ENCODE measurements at places on chromosomes 6 and 20. TPM values are rescaled to one million over a fixed set of nuclear protein-coding genes. Genes with fewer than 3 reads are reported as not detected.

The ATRN gene
- 13.1 TPM for total RNA-seq

The FOXS1 gene
- total RNA-seq: not detected

DNA sequence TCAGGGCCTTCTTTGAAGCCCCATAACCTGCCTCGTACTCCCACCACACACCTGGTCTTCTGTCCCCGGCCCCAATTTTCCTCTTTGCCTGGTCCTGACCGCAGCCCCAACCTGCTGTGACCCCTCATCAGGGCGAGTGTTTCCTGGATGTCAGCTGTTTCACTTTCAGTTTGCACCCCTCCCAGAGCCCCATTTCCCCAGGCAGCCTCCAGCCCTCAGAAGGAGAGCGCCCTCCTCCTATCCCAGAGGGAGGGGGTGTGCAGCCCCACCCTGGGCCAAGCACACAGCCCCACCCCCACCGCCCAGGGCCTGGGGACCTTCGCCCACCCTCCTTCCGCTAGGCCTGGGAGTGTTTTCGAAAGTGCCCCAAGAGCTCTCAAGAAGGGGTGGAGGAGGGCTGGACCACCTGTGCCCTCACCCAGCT, 1.5 kb downstream of the BAK1 start:
- H3K4me1 ChIP-seq: peaks cover 11% of the 10 kb centered on the region
- H3K36me3 ChIP-seq: peaks cover 2% of the 10 kb centered on the region
- DNase-seq: peak; percentile 30
- H3K27me3 ChIP-seq: no peaks in the 10 kb centered on the region
- H3K27ac ChIP-seq: peak overlapping the region; percentile 94
- H3K4me3 ChIP-seq: peak overlapping the region; percentile 96

DNA sequence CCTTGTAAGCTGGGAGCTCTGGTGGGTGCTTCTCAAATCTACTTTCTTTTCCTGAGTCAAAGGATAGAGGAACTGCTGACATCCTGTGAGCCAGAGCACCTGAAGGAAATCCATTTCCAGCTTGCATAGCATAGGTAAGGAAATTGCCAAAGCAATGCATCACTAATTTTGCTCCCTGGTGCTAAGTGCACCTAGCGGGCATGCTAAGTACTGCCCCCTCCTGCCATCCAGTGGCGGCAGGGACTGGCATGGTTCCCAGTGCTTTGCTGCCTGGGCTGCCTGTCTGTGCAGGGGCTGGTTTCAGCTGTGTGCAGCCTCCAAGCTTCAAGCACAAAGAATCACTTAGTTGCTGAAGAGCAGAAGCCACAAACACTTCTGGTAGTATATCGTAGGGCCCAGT, 63.9 kb downstream of the FARS2 start:
- no peak overlapping the region for H3K4me3 ChIP-seq
- peaks cover 45% of the 10 kb centered on the region for H3K4me1 ChIP-seq
- H3K27me3 ChIP-seq: no peaks in the 10 kb centered on the region
- H3K27ac ChIP-seq: no peak overlapping the region
- H3K36me3 ChIP-seq: peaks cover 26% of the 10 kb centered on the region

- peaks cover 12% of the 10 kb centered on the region for H3K4me1 ChIP-seq
- DNase-seq: no peak
- no peaks in the 10 kb centered on the region for H3K36me3 ChIP-seq
- H3K27ac ChIP-seq: no peak overlapping the region
These were observed 58.0 kb upstream of the ARHGAP18 start for GRCh38 chr6:129767776-129768485.

- no peak for DNase-seq
- H3K4me1 ChIP-seq: peaks cover 7% of the 10 kb centered on the region
- no peaks in the 10 kb centered on the region for H3K36me3 ChIP-seq
- no peak overlapping the region for H3K27ac ChIP-seq
- H3K27me3 ChIP-seq: peaks cover 4% of the 10 kb centered on the region
These were observed 213.5 kb upstream of the ARID1B start for GRCh38 chr6:156563714-156564113.

All from naive thymus-derived CD8-positive, alpha-beta T cell (primary cell).